CD4-positive, CD25-positive, alpha-beta regulatory T cell (primary cell): ENCODE measurements at places on chromosomes 4 and X. TPM values are rescaled to one million over a fixed set of nuclear protein-coding genes. Genes with fewer than 3 reads are reported as not detected.

Gene CCSER1
- polyA plus RNA-seq = not detected

Gene GPR50
- polyA plus RNA-seq = not detected

Gene PTPN13
- polyA plus RNA-seq = not detected

Gene CPE
- polyA plus RNA-seq = 1.6 TPM

Gene CXCL6
- polyA plus RNA-seq = not detected

Gene FTHL17
- polyA plus RNA-seq = not detected

Gene FANCB
- 2.0 TPM for polyA plus RNA-seq

Gene MAGEB3
- not detected for polyA plus RNA-seq

Gene ETNPPL
- polyA plus RNA-seq = not detected

Gene ADAMTS3
- not detected for polyA plus RNA-seq

Gene FAM184B
- 0.03 TPM for polyA plus RNA-seq

Gene NLGN4X
- not detected for polyA plus RNA-seq

Gene APEX2
- 19.0 TPM for polyA plus RNA-seq

Gene NHS
- not detected for polyA plus RNA-seq

Gene ENOPH1
- polyA plus RNA-seq = 48.6 TPM
